AG09319 (cell line): ENCODE measurements at places on chromosomes 1 and 21.

DNA sequence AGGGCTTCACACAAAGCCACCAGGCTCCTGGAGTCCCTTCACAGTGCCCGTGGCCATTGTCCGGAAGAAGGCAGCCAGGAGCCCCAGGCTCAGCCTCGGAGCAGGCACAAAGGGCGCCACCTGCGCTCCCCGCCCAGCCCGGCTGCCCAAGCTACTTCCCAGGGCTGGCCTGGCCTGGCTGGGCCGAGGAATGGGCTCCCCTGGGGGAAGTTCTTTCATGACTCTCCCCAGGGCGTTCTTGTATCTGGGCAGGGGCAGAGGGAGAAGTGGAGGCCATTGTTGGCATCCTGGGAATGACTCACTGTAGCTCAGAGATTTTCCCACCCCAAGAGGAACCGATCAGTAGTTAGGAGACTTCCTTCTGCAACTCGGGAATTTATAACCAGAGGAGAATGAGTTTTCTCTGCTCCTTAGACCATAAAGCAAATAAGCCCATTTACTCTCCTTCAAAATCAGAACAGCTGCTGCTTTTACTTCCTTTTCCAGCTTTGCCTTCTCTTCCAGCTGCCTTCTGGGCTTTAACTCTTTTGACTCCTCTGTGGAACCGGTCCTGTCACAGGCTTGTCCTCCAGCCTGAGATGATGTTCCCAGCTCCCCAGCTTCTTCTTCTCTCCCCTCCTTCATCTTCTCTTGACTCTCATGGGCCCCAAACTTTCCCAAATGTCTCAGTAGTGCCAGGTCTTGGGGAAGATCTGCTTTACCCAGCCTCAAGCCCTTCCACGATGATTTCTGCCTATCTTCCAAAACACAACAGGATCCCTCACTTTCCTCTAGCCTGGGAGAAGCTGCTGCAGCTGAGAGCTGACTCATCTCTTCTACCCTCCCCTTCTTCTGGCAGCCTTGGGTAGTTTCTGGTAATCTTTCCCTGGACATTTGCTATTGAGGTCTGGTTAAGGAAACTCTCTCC, 118.7 kb upstream of the CD34 start:
- peak; percentile 44 for DNase-seq

DNA sequence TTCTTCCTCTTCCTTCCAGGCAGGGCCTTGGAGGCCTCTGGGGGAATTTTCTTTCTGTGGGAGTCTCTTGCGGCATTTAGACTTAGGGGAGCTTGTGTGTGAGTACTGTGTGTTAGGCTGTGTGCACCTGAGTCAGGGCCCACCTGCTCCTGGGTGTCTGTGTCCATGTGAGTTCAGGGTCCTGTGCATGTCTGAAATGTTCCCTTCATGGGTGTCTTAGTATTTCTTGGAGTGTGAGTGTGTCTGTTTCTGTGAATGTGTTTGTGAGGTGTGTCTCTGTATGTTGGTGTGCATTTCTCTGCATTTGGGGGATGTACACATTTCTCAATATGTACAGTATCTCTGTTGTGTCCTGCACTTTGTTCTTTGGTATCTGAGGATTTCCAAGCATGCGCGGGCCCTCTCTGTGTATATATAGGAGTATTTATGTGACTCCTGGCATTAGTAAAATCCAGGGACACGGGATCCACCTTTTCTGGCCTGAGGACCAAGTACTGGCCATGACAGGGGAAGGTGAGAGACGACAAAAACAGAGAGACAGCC, 2.4 kb downstream of the TFAP2E start:
- no peak for DNase-seq

GRCh38 chr1:121587777-121588176, 403.0 kb downstream of the SRGAP2C start:
- no peak for DNase-seq

GRCh38 chr1:167533851-167534300, 15.5 kb upstream of the CD247 start:
- DNase-seq, result no peak

DNA sequence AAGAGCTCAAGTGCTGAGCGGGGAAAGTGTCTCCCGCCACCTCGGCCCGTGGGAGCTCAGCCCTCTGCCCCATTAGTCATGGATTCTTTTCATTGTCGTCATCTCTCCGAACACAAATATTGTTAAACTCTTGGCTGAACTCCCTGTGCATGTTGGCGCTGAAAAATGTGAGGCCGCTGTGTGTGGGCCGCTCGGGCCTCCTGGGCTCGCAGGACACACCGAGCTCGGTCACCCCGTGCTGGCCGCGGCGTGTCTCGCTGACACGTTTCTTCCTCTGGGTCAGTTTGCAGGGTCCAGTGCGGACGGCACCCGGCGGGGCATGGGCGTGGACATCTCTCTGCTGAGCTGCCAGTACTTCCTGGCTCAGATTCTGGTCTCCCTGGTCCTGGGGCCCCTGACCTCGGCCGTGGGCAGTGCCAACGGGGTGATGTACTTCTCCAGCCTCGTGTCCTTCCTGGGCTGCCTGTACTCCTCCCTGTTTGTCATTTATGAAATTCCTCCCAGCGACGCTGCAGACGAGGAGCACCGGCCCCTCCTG, 25.6 kb downstream of the SLC45A1 start:
- DNase-seq, result peak; percentile 68

- DNase-seq, result no peak
These were observed 10.9 kb downstream of the IRF2BP2 start for GRCh38 chr1:234598974-234599616.

DNA sequence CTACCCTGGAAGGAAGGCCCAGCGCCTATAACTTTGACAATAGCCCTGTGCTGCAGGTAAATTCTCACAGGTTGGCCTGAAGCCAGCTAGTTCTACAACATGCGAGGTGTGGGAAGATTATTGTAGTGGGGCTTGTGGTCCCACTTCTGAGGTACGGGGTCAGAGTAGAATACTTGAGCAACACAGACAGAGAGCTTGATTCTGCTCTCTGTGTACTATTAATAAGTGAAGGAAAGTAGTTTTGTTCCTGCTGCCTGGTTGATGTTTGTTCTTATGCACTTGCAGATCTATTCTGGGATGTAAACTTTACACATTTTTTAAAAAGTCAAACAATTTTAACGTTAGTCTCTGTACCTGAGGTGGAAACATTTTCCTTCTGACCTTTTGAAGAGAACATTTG, 80.4 kb downstream of the LAMC1 start:
- DNase-seq, result no peak
